ENCODE measurements at places on chromosomes 7 and 10.

DNA sequence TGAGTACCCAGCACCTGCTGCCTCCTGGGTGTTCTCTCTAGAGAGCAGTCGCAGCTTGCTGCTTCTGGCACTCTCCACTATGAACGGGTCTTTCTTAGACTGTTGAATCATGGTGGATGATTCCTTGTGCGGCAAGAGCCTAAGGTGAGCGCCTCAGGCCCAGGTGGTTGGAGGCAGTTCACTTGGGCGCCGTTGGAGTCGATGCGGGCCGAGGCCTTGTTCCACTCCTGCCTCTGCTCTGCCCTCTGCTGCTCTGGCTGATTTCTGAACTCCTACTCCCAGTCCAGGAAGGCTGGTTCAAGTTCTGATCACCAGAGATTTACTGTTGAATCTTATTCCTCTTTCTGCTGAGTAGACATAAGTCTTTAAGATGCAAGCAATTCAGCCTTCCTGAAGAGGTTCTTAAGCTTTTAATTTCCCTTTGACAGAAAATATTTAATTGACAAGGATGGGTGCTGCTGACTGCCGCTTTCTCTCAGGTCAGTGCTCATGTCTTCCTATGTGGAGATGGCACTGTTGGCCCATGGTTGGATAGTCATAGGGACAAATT lies 10.4 kb downstream of the YKT6 start:
- DNase-seq: no peak

- DNase-seq: no peak
Observed at GRCh38 chr7:68399991-68400590, 1198.2 kb upstream of the AUTS2 start.

DNA sequence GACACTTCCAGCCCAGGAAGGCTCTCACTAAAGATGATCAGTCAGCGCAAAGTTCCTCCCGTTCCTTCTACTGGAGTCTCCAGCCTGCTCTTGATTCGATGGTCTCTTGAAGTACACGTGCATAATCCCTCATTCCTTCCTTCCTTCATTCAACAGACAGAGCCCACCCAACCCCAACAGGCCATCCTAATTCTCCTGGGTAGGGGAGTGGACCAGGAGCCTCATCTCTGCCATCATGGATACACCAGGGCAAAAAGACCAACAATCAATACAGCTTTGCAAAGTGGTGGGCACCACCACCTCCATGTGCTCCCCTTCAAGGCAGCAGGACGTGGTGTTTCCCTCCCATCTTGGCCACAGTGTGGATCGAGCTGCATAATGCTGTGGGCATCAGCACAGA lies 446.3 kb downstream of the GRID1 start:
- no peak for DNase-seq

- DNase-seq: no peak
Observed at GRCh38 chr7:9835199-9835598, 1138.5 kb upstream of the PHF14 start.

DNA sequence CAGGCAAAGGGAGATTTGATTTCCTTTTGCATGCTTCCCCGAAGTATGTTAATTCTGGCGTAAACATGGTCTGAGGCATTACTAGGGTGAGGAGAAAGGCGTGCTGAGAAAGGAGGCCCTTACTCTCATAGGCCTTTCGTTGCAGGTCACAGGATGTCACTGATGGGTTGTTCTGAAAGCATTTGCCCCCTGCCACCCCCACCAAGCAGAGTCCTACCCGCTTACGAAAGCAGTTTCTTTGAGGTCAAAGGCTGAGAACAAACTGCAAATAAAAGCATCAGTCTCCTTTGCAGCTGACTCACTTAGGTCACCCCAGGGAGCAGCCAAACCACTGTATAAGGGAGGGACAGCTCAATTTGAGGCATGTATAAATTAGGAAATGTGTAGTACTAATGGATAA lies 57.1 kb downstream of the BPGM start:
- peak; percentile 41 for DNase-seq

DNA sequence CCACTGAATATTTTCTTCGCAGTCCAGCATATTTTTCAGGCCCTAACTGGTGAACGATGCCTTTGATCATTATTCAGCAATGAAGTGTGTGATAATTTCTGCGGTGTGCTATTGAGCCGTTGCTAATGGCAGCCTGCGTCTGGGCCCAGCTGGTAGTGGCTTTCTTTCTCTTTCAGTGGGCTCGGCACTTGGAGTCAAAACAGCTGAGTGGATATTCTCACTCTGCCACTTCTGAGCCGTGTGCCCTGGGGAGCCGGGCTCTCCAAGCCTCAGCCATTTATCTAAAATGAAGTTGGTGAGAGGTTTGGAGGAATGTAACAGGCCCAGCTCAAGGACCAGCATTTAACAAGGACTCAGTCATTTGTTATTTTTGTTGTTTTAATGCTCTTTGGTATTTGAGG lies 87.5 kb upstream of the IFRD1 start:
- no peak for DNase-seq

- DNase-seq: peak; percentile 75
Observed at GRCh38 chr7:92763636-92764423, 72.5 kb downstream of the CDK6 start.

DNA sequence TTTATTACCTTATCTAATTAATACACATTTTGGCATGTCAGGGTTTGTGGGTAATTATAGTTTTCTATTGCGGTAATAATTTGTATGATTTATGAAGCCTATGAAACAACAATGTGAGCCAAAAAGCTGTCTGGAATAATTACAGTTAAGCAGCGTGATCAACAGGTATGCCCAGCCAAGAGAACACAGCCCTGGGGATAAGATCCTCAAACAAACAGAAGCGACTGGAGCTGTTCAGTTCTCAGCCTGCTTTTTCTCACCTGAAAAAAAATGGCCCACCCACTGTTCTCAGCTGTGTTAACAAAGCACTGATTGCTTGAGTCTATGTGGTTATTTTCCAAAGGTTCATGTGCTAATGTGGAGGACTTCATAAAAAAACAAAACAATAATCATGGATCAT lies 855.8 kb downstream of the GATA3 start:
- DNase-seq: no peak

Measured in HCEC 1CT (cell line).